ENCODE measurements at places on chromosomes 16 and 17. TPM values are rescaled to one million over a fixed set of nuclear protein-coding genes. Genes with fewer than 3 reads are reported as not detected.

Gene DOK4
- 12.7 TPM for total RNA-seq

Gene MMP25
- 0.05 TPM for total RNA-seq

Gene PARN
- total RNA-seq: 24.6 TPM

GRCh38 chr16:69119536-69119935, 12.9 kb downstream of the CHTF8 start:
- no peak for DNase-seq

GRCh38 chr17:29569245-29569950, 897 bp downstream of the TP53I13 start:
- no peak for DNase-seq

Data from glomerular endothelial cell (primary cell).